ENCODE measurements at places on chromosomes 7 and 10.

- no peak for DNase-seq
These were observed 116.7 kb downstream of the VIPR2 start for GRCh38 chr7:159027789-159028507.

DNA sequence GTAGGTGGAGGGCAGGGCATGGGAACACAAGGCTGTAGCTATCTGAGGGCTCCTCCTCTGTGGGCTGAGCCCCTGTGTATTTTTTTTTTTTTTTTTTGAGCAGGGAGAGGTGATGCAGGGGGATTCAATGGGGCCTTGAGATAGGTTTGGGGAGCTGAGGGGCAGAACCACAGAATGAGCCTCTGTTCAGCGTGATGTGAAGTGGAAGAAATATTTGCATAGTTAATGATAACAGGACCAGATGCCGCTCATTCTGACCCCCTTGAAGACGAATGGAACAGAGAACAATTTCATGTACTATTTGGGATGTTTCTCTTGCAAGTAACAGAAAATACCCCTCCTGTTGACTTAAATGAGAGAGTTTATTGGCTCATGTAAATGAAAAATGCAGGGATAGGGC, 69.7 kb upstream of the EMX2 start:
- DNase-seq: no peak

DNA sequence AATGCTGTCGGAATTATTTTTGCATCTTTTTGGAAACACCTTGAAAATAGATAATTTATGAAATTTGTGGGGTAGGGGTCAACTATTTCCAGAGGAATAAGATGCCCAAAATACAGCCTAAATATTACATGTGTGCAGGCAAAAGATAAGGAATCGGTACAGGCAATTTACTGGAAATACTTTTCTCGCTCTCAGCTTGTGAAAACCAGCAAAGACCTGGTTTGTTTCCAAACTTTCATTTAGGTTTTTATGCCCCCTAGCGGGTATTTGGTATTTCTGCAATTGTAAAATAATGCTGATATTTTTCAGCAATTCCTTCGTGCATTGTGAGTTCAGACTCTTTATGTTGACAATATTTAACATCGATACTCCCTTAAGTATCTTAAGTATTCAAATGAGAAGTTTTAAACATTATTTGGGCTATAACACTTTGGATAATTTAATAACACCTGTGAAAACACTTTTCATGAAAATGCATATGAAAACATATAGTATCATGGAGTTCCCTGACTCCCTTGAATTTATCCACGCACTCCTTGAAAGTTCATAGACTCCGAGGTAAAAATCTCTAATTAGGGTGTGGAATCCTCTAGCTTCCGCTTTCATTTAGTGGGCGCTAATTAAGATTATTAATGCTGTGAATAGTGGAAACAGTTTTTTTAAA, 132.4 kb downstream of the TSPAN12 start:
- DNase-seq: no peak

DNA sequence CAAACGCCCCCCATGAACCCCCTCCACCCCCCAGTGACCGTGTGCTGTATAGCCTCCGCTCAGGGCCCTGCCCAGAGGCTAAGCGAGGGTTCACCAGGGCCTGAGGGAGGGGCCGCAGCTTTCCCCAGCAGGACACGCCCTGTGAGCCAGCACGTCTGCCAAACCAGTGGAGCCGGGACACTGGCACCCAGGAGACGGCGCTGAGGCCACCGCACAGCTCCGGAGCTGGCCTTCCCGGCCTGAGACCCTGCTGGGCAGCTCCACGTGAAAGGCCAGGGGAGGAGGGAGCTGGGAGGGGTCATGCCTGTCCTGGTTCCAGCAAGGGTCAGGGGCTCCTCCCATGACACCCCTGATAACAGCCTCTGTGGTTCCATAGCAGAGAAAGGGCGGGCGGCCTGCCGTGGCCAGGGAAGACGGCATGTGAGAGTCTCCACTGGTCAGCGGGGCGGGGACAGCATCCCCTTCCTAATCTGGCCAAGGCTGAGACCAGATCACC, 278.3 kb downstream of the ELFN1 start:
- no peak for DNase-seq
